ENCODE measurements at places on chromosomes 1 and 21.

DNA sequence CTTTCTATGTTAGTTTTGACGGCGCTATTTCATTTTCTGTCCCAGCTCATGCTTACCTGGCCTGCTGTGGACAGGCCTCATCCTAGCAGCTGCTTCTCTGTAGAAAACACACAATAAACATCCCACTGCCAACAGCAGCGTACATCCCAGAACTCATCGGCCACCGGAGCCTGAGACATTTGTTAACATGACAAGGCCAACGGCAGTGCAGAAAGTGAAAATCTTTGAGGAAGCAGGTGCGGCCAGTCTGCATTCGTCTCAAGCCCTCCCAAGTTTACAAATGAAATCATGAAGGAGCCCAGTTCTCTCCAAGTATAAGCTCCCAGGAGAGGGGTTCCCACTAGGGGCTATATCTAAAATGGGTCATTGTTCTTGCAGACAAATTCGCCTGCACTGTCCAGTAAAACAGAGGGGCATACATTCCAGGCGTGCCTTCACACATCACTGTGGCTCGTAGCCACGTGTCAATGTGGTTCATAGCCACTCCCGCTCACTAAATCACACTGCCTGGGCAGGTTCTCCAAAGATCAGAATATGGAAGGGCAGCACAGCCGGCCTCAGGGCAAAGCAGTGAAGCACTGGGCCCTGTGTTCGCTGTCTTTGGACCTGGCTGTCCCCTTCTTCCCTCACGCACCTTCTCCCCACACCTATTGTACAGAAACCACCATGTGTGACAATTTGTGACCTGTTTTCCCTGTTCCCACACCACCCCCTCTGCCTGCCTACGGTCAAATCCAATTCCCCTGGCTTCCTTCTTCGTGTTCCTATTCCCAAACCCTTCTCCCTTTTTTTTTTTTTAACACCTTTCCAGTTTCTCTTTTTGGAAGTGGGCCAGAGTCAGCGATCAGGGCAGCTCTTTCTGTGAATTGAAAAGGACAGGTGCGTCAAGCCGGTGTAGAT lies 27.0 kb upstream of the ABCG1 start:
- peak; percentile 23 for DNase-seq

- no peak for DNase-seq
Observed at GRCh38 chr21:38929652-38930051, 123.9 kb downstream of the ETS2 start.

GRCh38 chr1:195851804-195852203 lies 756.4 kb downstream of the KCNT2 start:
- DNase-seq, result no peak

DNA sequence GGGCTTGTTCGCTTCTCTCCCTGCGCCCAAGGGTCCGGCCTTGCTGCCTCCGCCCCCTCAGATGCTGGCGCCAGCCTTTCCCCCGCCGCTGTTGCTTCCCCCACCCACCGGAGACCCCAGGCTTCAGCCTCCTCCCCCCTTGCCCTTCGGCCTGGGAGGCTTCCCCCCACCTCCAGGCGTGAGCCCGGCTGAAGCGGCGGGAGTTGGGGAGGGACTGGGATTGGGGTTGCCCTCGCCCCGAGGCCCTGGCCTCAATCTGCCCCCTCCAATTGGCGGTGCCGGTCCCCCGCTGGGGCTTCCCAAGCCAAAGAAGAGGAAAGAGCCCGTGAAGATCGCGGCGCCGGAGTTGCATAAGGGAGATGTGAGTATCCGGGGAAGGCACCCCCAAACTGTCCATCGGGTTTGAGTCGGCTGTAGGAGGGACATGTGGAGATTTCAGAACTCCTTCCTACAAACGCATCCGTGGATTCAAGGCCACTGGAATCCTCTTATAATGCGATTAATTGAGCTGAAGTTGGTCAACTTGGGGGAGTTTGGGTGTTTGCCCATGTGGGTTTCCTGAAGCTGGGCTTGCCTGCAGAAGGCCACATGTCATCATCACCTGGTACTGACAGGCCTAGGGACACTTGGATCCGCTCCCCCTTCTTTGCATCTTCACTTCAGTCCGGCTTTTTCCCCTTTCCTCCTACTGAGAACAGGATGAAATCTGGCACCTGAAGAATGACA lies 707 bp downstream of the PRCC start:
- peak; percentile 52 for DNase-seq

- DNase-seq, result no peak
Observed at GRCh38 chr1:73770109-73770905, 427.7 kb downstream of the LRRIQ3 start.

Data from OCI-M1 (cell line).